ENCODE measurements at places on chromosomes 1 and 21. TPM values are rescaled to one million over a fixed set of nuclear protein-coding genes. Genes with fewer than 3 reads are reported as not detected.

The HCN3 gene
- total RNA-seq = 5.0 TPM

The LIX1L gene
- total RNA-seq = 57.5 TPM

The ELAVL4 gene
- total RNA-seq = not detected

The LZIC gene
- total RNA-seq = 27.7 TPM

The B3GALT2 gene
- 6.0 TPM for total RNA-seq

The BLACAT1 gene
- 0.83 TPM for total RNA-seq

The ERICH3 gene
- total RNA-seq = not detected

The MAP3K7CL gene
- total RNA-seq = 10.2 TPM

The NPHS2 gene
- not detected for total RNA-seq

The GBP6 gene
- 0.23 TPM for total RNA-seq

The GPR157 gene
- total RNA-seq = 3.3 TPM

The CFHR3 gene
- not detected for total RNA-seq

The TMPRSS15 gene
- total RNA-seq = not detected

The GBP7 gene
- total RNA-seq = 0.11 TPM
